ENCODE measurements at places on chromosomes 2 and 18.

DNA sequence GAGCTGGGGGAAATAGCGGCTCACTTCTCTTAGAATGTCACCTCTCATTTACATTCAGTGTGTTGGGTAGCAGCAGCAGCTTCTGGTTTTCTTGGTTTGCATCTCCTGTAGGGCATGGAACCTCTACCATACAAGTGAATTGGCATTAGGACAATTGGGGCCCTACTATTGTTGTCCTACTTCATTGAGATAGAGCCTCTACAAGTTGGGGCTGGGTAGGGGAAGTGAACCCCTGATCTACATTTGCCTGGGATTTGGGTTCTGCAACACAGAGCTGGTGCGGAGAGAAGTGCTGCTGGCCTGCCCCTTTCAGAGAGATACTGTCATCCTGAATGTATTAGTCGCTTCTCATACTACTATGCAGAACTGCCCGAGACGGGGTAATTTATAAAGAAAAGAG is 391.6 kb upstream of the HS6ST1 start:
- DNase-seq: no peak

DNA sequence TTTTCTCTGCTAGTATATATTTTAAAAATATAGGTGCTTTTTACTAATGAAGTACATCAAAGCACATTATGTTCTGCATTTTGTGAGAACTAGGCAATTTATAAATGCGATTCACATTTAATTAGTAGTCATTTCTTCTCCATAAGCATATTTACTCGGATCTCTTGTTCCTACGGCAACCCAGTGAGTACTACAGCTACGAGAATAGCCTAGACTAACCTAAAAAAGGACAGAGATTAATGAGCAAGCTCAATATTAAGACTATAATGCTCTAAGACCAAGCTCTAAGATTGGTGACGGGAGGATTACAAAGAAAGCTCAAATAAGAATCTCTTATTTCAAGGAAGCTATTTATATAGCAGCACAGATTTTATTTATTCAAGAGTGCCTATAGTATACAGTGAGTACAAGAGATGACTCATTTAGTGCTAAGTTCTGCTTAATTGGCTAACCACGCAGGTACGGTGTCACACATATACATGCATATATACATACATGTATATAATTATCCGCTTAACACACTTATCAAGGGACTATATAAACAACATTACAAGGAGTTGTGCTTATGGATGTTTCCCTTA is 364.7 kb downstream of the GPD2 start:
- DNase-seq: no peak

- no peak for DNase-seq
Measured at GRCh38 chr2:109166811-109167210, 37.8 kb downstream of the SH3RF3 start.

- no peak for DNase-seq
Measured at GRCh38 chr2:226673314-226673723, 126.3 kb downstream of the IRS1 start.

DNA sequence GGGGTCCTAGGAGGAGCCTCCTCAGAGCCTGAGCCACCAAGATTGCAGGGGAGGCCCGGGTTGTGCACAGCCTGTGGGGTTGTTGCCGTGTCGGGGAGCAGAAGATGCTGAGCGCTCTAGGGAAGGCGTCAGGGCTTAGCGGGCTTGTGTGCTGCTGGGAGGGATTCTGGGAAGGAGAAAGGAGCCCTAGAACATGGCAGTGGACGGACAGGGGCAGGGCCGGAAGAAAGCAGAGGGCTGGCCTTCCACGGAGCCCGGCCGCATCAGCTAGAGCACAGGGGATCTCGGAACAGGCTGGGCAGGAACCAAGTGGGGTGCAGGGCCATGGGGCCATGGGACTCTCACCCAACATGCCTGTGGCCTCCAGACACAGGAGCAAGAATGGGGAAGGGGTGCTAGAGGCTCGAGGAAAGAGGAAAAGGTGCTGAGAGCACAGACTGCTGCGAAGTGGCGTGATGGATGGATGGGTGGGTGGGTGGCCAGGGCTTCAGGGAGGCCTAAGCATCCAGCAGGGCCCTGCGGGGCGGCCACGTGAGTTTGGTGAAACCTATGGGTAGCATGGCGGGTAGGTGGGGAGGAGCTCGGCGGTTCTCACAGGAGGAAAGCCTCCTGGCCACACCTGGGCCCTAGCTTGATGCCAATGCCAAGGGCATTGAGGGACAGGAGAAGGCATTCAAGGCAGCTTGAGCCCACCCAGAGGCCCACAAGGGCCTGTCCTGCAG is 35.8 kb downstream of the MTERF4 start:
- DNase-seq: no peak

DNA sequence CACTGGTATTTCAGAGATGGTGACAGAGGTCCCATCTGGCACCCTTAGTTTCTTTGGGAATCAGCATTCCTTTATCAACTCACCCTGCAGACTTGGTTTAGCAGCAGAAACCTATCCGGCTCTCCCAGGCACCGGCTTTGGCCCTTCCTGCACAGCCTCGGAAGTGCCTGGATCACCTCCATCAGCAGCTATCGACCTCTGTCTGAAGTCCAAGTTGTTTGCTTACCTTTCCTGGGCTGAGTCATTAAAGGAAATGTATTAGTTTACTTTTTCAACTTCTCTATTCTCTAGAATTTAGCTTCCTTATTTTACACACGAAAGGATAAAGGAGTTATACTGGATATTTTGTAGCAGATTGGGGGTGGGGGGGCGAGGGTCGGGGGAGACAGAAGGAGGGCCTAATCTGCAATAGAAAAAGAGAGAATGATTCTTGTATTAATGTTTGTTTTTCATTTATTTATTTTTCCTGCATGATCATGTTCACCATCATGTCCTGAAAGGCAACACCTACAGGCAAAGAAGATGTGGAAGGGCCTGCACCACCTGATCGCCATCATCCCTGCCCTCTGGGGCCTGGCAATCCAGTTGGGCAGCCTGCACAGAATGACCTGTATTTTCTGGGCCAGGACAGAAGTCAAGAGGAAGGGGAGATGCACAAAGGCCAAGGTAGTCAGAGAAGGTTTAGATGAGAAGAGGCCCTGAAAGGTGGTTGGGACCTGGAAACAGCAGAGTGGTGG is 22.1 kb upstream of the MAT2A start:
- no peak for DNase-seq

- no peak for DNase-seq
Measured at GRCh38 chr2:230757476-230757875, 44.8 kb downstream of the CAB39 start.

- DNase-seq: no peak
Measured at GRCh38 chr2:212288308-212288707, 250.3 kb downstream of the ERBB4 start.

- DNase-seq: no peak
Measured at GRCh38 chr2:121061633-121062032, 223.4 kb downstream of the TFCP2L1 start.

- no peak for DNase-seq
Measured at GRCh38 chr2:180980943-180981911, 822 bp downstream of the UBE2E3 start.

DNA sequence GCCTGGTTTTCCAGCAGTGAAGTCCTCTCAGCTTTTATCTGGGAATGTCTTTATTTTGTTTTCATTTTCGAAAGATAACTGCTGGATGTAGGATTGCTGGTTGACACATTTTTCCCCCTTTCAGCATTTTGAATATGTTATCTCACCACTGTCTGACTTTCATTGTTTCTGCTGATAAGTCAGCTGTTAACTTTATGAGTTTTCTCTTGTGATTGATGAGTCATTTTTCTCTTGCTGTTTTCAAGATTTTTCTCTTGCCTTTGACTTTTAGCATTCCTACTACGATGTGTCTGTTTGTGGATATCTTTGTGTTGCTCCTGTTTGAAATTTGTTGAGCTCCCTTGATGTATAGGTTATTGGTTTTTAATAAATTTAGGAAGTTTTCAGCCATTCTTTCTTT is 85.5 kb downstream of the AGPS start:
- DNase-seq: no peak
